ENCODE measurements at places on chromosomes 3 and 15.

DNA sequence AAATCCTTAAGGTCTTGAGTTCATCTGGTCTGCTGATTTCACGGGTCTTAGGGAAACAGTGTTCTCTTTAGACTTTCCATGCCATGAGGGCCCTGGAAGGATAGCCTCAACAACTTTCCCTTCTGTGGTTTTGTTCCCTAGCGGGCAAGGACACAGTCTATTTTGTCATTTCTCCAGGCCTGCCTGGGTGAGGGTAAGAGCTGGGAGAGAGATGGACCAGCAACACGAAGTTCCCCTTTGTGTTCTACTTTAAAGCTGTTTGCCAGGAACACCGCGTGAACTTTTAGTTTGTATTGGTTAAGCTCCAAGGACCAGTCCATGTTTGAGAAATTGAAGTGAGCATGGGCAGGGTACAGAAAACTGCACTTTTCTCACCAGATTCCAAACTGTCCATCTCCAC is 20.9 kb downstream of the ST3GAL6 start:
- no peak for DNase-seq

- DNase-seq: no peak
These were observed 13.1 kb upstream of the USP3 start for GRCh38 chr15:63491116-63491827.

GRCh38 chr3:27623085-27623753 is 98.9 kb downstream of the EOMES start:
- no peak for DNase-seq

- no peak for DNase-seq
These were observed 532.8 kb upstream of the TGFBR2 start for GRCh38 chr3:30073622-30074021.

GRCh38 chr3:40200692-40201316 is 108.7 kb upstream of the EIF1B start:
- DNase-seq: no peak

- no peak for DNase-seq
These were observed 2.4 kb upstream of the SKIC8 start for GRCh38 chr15:78301828-78302227.

DNA sequence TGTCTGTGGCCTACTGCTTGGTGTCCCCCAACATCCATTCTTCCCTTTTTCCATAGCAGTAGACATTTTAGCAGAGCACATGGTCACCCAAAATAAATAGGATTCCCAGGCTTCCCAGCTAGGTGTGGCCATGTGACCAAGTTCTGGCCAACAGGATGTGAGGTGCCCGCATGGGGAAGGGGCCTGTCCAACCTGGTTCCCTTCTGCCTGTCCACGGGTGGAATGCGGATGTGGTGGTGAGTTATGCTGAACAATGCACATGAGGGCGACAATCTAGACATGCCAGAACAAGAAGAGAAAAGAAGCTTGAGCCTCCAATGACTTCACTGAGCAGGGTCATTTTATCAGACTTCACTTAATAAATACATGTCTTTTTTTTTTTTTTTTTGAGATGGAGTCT is 77.6 kb upstream of the DLG1 start:
- no peak for DNase-seq
